Liver (tissue), 10 donors: ENCODE measurements at places on chromosomes 3 and 15. TPM values are rescaled to one million over a fixed set of nuclear protein-coding genes. Genes with fewer than 3 reads are reported as not detected.

ECE2 gene
- not detected for total RNA-seq

- H3K36me3 ChIP-seq, result no peaks in the 10 kb centered on the region
- no peaks in the 10 kb centered on the region for H3K27me3 ChIP-seq
- no peak overlapping the region for H3K4me3 ChIP-seq
- H3K4me1 ChIP-seq, result no peaks in the 10 kb centered on the region
Observed at GRCh38 chr3:194040516-194041273, 95.3 kb upstream of the HES1 start.

GTF2A2 gene
- 24.9 TPM for total RNA-seq

GRCh38 chr15:31304751-31305365, 21.8 kb upstream of the KLF13 start:
- H3K4me1 ChIP-seq, result peaks cover 34% of the 10 kb centered on the region
- no peaks in the 10 kb centered on the region for H3K36me3 ChIP-seq
- no peaks in the 10 kb centered on the region for H3K27me3 ChIP-seq
- H3K27ac ChIP-seq, result peak overlapping the region; percentile 8
- no peak overlapping the region for H3K4me3 ChIP-seq
- peak; percentile 41 for DNase-seq

DNA sequence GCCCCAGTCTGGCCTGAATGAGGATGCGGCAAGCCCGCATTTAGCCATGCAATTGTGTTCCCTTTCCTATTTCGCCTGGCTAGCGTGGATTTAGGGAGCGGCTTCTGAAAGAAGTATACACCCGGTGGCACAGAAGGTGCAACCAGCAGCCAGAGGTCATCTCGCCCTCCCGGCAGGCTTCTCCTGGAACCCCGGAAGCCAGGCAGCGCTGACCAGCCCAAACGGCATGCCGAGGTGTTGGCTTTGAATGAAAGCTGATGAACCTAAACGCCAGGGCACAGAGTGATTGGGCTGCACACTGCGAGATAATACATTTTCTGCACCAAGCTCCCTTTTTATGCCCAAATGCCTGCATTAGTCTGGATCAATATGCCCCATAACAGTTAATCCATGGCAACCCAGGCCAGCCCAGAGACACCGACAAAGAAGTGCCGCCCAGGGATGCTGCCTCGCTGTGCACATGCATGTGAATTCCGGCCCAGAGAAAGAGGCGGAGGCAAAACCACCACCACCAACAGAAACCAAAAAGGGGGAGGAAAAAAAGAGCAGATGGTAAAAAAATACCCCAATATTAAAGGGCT, 1.4 kb downstream of the SRGAP3 start:
- DNase-seq, result no peak
- no peak overlapping the region for H3K4me3 ChIP-seq
- H3K4me1 ChIP-seq, result peaks cover 15% of the 10 kb centered on the region
- no peak overlapping the region for H3K27ac ChIP-seq
- H3K27me3 ChIP-seq, result no peaks in the 10 kb centered on the region
- no peaks in the 10 kb centered on the region for H3K36me3 ChIP-seq

OCA2 gene
- 0.25 TPM for total RNA-seq

- H3K27me3 ChIP-seq, result no peaks in the 10 kb centered on the region
- DNase-seq, result no peak
- H3K36me3 ChIP-seq, result no peaks in the 10 kb centered on the region
- peak overlapping the region; percentile 36 for H3K27ac ChIP-seq
- H3K4me3 ChIP-seq, result no peak overlapping the region
- peaks cover 29% of the 10 kb centered on the region for H3K4me1 ChIP-seq
Observed at GRCh38 chr3:58025837-58026569, 17.8 kb downstream of the FLNB start.

IL5RA gene
- total RNA-seq, result 0.56 TPM

- no peak overlapping the region for H3K4me3 ChIP-seq
- H3K27ac ChIP-seq, result no peak overlapping the region
- H3K27me3 ChIP-seq, result no peaks in the 10 kb centered on the region
- no peaks in the 10 kb centered on the region for H3K36me3 ChIP-seq
- peaks cover 17% of the 10 kb centered on the region for H3K4me1 ChIP-seq
Observed at GRCh38 chr15:62591842-62592838, 427.1 kb upstream of the C2CD4B start.

DNA sequence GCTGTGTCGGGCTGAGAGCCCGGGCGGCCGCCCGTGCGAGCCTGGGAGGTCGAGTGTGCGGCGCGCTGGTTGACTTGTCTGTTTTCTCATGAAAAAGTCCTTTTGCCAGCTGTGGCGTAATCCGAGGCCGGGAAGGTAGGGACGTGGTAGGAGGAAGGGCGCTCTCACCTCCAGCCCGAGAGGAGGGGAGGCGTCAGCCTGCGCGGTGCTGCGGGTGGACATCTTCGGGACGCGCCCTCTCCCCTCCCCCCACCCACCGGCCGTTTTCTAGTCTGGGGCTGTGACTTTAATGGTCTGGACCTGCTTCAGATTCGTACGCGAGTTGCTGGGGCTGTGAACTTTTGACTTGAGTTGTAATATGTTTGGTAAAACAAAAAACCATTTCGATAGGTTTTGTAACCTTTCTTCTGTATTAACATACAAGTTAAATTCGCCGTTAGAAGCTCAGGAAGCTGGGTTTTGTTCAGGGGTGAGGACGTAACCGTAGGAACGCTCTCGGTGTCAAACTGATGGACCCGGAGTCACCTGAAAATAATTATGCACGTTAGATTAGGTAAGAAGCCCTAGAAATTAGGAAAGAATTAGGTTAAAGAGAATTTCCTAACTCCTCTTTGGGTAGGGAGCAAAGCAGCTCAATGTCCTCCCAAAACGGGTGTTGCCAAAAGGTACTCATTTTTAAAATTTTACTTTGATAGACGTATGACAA, 762 bp downstream of the NCK1 start:
- peak overlapping the region; percentile 57 for H3K4me3 ChIP-seq
- H3K27me3 ChIP-seq, result no peaks in the 10 kb centered on the region
- no peaks in the 10 kb centered on the region for H3K36me3 ChIP-seq

DNA sequence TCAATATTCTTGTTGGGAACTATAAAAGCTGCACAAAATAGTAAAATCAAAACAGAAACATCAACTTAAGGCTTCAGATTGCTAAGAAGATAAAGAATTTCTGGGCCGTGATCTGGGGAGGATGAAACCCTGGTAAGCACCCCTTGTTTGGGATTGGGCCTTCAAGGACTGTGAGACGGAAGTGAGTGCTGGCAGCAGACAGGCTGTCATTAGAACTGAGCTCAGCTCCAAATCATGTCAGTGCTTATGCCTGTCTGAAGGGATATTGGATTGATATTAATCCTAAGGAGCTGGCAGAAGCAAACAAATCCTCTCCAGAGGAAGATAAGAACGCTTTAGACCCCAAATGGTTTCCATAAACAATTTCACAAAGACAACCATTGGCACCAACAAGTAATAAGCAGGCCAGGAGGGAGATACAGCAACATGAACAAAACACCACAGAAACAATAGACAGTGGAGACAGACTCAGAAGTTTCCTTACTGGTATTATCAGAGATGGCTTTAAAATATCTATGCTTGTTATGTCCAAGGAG, 72.6 kb upstream of the CTXND1 start:
- H3K36me3 ChIP-seq, result no peaks in the 10 kb centered on the region
- no peaks in the 10 kb centered on the region for H3K4me1 ChIP-seq
- H3K27me3 ChIP-seq, result no peaks in the 10 kb centered on the region
- no peak overlapping the region for H3K4me3 ChIP-seq
- DNase-seq, result no peak

DNA sequence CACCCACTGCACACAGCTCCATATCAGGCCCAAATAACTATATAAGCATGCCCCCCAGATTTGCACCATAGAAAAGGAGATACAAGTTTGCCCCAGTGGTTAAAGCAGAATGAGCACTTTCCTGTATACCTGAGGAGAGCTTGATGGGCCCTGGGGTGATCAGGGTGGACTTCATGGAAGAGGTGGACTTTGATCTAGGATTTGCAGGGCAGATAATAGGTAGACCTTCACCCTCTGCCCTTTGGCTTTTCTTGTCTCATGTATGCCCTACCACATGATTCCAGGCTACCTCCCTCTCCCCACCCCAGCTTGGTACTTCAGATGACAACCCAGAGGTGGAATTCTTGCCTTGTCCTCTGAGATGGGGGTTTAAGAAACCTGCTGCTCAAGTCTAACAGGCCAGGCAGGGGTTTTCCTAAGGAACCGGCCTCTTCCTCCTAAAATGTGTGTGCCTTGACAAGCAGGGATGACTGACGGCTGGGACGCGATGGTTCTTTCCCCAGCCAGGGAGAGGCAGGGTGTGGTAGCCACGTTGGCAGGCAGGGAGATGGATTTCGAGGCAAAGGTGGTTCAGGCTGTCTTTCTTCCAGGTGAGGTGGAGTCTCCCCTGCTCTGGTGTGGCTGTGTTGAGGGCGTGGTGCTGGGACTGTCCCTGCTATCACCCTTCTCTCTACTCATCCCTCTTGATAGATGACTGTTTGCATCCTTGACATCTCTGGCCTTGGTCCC, 6.6 kb upstream of the RHCG start:
- H3K36me3 ChIP-seq, result no peaks in the 10 kb centered on the region
- no peaks in the 10 kb centered on the region for H3K4me1 ChIP-seq
- no peak overlapping the region for H3K27ac ChIP-seq

DNA sequence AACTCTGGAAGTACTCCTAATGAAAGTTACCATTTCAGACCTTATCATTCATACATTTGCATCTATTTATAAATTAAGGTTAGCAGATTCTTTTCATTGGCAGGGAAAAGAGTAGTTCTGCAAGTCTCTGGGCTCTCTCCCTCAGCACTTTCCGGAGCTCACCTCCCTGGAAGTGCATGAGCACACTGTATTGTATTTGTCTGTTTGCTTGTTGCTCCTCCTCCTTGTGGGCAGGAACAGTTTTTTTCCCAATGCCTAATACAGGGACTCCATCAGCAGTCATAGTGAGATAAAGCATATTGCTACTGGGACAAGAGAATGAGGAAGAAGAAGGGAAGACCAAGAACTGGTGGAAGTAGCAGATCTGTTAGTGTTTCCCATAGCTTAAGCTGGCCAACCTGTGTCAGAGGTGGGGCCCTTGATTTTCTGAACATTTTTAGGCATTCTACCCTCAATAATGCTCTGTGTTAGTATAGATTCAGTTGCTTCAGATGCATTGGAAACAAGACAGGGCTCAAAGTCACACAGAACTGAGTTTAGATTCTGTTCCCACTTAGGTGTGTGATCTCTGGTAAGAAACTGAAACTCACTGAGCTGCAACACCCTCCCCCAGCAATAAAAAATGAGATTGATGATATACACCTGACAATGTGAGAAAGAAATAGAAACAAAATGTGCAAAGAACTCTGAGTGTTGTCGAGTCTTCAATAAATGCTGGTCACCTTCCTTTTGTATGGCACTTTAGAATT, 407.8 kb downstream of the TUSC7 start:
- no peaks in the 10 kb centered on the region for H3K4me1 ChIP-seq
- H3K27ac ChIP-seq, result no peak overlapping the region
- H3K27me3 ChIP-seq, result no peaks in the 10 kb centered on the region
- no peaks in the 10 kb centered on the region for H3K36me3 ChIP-seq

DNA sequence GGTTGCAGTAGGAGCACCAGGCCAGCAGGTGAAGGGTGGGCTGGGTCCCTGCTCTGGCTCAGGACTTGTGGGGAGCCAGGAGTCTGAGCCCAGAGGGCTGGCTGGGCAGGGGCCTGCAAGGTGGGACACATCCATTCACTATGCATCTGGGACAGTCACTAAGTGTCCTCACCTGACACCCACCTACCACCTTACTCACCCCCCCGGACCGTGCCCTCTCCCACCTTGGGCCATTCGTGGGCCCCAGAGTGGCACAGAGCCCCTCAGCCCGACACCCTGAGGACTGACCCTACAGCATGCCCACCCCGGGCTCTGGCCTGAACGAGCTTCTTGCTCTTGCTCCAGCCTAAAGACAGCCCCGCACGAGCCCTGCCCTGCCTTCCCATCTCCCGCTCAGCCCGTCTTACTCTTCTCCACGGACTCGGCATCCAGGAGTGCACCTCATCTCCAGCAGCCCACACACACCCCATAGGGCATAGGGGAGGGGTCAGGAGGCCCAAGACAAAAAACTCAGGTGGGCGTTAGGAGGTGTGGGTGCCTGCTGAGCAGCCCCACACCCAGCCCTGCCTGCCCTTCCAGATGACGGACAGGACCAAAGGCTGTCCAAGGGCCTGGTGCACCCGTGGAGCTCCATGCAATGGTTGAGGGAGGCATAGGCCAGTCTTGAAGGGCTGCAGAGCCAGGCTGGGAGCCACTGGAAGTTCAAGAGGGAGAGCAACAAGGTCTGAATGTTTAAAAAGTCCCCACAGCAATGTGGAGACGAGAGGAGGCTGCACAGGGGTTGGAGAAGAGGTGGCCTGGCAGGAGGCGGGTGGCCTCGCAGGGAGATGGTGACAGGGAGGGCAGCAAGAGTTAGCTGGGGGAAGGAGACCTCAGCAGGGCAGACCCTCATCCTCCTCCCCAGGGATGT, 27.0 kb downstream of the PTH1R start:
- H3K4me1 ChIP-seq, result peaks cover 14% of the 10 kb centered on the region
- no peak overlapping the region for H3K4me3 ChIP-seq
- no peak overlapping the region for H3K27ac ChIP-seq

- no peak for DNase-seq
- H3K4me3 ChIP-seq, result no peak overlapping the region
- no peaks in the 10 kb centered on the region for H3K36me3 ChIP-seq
- no peaks in the 10 kb centered on the region for H3K27me3 ChIP-seq
- H3K27ac ChIP-seq, result no peak overlapping the region
Observed at GRCh38 chr15:77575203-77575934, 57.3 kb downstream of the LINGO1 start.

ADGRG7 gene
- total RNA-seq, result 2.1 TPM

DNA sequence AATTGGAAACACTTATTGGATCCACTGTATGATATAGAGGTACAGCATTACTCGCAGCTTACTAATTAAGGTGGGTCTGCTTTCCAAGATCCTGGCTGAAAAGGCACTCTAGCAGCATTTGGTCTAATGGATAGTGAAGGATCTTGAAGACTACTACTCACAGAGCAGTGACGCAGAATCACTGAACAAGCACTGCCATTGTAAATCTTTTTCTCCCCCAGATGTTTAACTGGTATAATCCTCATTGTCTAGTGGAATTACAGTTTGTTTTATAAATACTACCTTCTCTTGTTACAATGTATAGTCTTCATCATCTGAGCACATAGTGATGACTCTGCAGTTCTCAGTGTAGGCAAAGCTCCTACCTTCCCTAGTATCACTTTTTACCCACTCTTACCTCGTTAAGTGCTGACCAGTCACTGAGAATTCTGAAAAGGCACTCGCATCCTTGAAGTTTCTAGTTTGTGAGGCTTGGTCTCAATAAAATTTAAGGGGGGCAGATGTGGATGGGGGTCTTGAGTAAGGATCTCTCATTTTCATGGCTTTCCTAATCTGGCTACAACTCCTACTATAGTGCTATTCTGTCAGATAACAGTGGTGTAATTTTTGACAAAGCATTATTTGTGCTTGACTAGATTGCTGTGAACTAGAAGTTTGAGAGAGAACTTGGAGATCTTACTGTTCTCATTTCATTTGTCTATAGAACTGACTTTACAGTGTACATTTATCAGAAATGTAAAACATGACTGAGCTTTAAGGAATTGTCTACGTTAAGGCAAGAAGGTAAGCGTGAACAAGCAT, 23.2 kb downstream of the MAPK6 start:
- peak overlapping the region; percentile 10 for H3K27ac ChIP-seq
- H3K27me3 ChIP-seq, result no peaks in the 10 kb centered on the region
- peaks cover 5% of the 10 kb centered on the region for H3K4me1 ChIP-seq
- DNase-seq, result no peak
- no peak overlapping the region for H3K4me3 ChIP-seq
- no peaks in the 10 kb centered on the region for H3K36me3 ChIP-seq

- peaks cover 2% of the 10 kb centered on the region for H3K36me3 ChIP-seq
- H3K27ac ChIP-seq, result no peak overlapping the region
- H3K27me3 ChIP-seq, result no peaks in the 10 kb centered on the region
- H3K4me1 ChIP-seq, result no peaks in the 10 kb centered on the region
- DNase-seq, result no peak
Observed at GRCh38 chr15:59380902-59381610, 8.4 kb upstream of the MYO1E start.
